SK-N-MC (cell line): ENCODE measurements at places on chromosomes 2 and 18.

- no peak for DNase-seq
These were observed 731.7 kb upstream of the ID2 start for GRCh38 chr2:7950035-7950612.

- no peak for DNase-seq
These were observed 45.6 kb downstream of the RAMP1 start for GRCh38 chr2:237904831-237905599.

DNA sequence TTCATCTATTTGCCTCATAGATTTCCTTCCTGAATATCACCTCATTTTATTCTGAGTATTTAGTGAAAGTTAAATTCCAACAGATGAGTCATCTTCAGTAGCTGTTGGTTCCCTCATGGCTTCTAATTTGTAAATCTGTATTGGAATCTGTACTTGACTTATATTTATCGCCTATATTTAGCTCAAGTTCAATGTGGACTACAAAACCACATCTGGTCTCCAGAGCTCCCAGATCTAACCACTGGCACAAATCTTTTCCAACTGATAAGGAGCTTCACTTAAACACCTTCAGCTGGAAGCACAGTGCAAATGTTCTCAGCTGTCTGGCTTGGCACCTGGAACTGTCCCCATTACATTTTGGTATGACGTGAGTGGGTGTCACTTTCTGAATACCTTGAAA, 82.8 kb upstream of the DSEL start:
- no peak for DNase-seq

- DNase-seq, result peak; percentile 53
These were observed 26.8 kb upstream of the MYO1B start for GRCh38 chr2:191218292-191218898.

GRCh38 chr2:128371248-128371630, 52.6 kb upstream of the HS6ST1 start:
- no peak for DNase-seq

DNA sequence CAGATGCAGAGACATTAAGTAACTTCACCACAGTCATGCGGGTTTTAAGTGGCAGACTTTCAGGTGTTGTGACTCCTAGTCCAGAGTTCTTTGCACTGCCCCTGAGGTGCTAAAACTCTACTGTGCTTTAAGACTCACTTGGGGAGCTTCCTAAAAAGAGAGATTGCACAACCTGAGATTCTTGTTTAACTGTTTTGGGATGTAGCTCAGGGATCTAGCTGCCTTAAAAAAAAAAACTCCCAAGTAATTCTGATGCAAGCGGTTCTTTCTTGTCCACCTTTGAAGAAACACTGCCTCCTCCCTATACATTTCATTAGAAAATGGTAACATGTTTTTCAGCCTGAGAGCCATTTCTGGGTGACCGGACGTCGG, 13.0 kb downstream of the IL37 start:
- no peak for DNase-seq

- no peak for DNase-seq
These were observed 1.2 kb upstream of the CHMP1B start for GRCh38 chr18:11849841-11850634.

GRCh38 chr2:82344670-82345069, 2040.1 kb upstream of the LRRTM1 start:
- no peak for DNase-seq

GRCh38 chr2:233976690-233977294, 59.6 kb downstream of the TRPM8 start:
- peak; percentile 51 for DNase-seq

DNA sequence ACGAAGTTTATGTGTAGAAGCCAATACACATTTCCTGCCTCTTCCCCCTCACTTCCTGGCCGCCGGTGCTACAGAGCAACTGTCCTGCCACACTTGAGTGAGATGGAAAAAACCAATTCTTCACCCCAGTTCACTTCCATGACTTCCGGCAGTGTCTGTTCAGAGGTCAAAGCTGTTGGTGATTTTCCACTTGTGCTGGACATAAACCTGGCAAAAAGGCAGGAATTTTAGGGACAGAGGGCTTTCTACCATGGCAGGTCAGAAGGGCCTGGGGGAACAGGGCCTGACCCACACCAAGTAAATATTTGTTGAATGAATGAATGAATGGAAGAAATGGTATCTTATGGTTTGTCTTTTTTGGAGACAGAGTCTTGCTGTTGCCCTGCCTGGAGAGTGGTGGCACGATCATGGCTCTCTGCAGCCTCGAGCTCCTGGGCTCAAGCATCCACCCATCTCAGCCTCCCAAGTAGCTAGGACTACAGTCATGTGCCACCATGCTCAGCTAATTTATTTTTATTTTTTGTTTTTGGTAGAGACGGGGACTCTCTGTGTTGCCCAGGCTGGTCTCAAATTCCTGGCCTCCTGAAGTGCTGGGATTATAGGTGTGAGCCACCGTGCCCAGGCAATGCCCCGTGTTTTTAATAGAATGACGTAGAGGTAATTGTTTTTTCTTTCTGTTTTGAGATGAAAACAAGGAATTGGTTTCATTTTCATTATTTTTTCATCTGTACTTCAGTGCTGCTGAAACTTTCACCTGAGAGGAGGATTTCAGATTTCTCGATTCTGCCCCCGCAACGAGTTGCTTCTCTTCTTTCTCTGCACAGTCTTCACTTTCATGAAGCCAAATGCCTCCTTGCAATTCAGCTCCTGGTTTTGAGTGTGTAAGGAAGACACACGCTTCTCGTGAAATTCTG, 48.0 kb upstream of the LPIN2 start:
- no peak for DNase-seq

DNA sequence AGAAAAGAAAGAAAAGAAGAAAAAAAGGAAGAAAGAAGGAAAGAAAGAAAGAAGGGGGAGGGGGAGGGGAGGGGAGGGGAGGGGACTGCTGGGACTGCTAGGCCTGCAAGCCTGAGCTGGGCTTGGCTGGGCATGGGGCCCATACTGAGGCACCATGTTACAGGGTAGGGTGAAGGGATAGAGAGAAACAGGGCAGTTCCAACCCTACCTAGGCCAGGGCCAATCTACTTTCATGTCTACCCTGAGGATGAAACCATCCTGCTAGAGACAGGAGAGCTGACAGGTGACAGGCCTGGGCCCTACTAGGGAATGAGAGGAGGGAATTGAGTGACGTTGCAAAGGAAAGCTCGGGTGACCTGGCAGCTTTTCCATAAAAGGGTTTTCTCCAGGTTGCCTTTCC, 41.7 kb downstream of the TEX44 start:
- no peak for DNase-seq

- DNase-seq, result no peak
These were observed 22.2 kb upstream of the SOS1 start for GRCh38 chr2:39142904-39143605.

- DNase-seq, result no peak
These were observed 168.1 kb downstream of the NRXN1 start for GRCh38 chr2:50863856-50864255.

- DNase-seq, result no peak
These were observed 77.0 kb downstream of the NRP2 start for GRCh38 chr2:205759257-205759656.

DNA sequence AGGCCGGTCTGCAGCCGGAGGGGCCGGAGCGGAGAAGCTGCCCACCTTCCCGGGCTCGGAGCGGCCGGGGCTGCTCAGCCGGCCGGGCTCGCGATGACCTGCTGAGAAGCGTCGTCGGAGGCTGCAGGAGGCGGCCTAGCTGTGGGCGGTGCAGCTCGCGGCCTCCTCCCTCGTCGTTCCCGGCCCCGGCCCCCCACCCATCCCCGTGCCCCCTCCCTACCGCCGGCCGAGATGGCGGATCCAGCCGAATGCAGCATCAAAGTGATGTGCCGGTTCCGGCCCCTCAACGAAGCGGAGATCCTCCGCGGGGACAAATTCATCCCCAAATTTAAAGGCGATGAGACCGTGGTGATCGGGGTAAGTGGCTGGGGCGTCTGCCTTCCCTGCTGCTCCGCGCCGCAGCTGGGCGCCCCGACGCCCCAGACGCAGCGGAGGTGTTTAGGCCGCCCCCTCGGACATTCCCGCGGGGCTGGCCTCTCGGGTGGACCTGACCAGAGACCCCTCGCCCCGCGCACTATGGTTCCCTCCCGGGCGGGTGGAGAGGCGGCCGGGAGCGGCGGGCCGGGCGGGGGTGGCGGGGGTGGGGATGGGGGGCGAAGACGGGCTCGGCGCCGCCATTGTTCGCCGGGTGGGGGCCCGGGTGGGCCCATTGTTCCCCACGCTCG, 492 bp downstream of the KIF5C start:
- DNase-seq, result no peak

DNA sequence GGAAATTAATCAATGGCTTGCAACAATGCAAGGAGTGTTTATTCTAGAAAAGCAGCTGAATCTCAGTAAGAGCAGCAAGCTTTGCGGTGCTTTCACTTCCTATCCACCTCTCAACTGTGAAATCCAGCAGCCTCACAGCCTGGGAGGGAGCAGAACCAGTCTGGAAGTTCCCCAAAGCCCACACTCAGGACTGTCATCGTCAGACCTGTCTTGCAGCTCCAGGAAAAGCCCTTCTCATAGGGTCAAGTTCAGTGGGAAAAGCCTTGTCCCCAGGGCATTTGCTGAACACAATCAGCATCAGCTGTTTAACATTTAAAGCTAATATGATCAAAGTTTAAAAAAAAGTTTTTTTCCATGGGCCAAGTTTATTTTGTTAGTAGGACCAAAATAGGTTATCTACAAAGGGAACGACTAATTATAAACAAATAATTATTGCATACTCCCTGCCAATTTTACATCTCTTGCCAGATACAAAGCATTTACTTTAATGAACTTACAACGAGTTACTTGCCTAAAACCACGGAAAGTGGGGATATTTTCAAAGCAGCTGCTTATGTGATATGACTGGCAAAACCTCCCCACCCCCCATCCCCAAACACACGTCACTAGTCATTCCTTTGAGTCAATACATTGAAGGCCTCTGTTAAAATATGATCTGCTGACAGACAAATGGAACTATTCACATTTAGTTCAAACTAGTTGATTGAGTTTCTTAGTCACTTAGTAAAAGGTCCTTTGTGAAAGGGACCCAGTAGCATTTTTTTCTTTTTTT, 36.8 kb downstream of the PARD6G start:
- DNase-seq, result no peak

DNA sequence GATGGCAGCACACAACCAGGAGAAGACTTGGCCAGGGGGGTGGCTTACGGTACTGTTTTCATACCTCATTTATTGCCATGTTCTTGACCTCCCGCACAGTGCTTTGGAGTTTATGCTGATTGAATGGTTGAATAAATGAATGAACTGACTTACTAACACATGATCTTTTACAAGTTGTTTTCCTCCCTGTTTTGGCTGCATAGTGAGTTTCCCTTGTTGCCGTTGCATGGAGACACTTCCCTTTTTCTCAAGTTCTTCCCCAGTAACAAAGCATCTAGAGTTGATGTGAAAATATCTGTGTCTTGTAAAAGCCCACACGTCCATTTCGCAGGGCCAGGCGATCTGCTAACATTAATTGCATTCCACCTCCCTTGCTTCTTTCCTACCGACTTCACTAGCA, 35.7 kb upstream of the RAB1A start:
- no peak for DNase-seq

DNA sequence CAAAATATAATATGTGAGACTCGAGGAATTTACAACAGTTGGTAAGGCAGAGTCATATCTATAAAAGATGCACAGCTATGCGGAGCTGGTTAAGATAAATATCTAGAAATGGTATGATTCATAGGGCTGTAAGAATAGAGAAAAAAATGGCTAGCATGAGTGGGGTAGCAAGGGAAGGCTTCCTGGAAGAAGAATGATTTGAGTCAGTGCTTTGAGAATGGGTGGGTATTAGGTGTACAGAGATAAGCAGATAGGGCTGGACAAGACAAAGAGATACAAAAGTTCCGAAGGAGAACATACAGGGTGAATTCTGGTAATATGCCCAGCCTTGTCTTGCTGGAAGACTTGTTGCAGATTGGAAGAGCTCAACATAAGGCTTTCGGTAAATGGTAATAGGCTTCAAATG, 291.5 kb upstream of the CCDC68 start:
- no peak for DNase-seq

- no peak for DNase-seq
These were observed 553.3 kb upstream of the TNP1 start for GRCh38 chr2:217413193-217413592.

DNA sequence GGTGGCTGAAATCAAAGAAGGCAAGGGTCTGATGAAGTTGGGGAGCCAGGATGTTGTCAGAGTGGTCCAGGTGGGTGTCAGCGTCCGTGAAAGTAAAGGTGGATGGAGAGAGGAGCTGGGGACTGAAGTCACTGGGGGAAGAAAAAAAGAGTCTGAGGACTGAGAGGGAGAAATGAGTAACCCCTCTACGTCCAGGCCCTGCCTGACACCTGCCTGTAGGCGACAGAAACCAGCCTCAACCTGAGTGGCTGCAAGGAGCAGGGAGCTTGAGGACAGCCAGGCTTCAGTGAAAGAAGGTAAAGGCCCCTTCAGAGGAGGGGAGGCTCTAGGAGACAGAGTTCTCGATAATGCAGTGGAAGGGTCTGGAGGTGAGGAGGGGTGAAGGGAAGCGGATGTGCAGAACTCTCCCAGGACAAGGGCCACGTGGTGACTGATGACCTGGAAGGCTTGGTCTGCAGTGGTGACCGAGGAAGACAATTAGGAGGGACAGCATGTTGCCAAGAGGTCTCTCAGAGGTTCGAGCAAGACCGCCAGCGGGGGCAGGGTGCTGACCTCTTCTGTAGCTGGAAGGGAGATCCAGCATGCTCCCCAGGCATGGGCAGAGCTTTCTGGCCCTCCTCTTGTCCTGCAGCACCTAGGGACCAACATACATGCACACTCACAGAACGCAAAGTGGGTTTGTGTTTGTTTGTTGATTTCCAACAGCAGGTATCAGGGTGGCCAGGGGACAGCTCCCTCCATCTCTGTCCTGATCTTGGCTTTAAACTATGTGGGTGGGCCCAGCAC, 86.6 kb upstream of the TMEM247 start:
- no peak for DNase-seq

GRCh38 chr2:75493230-75493629, 67.5 kb downstream of the EVA1A start:
- no peak for DNase-seq

GRCh38 chr2:57973621-57974186, 72.9 kb upstream of the VRK2 start:
- DNase-seq, result no peak

DNA sequence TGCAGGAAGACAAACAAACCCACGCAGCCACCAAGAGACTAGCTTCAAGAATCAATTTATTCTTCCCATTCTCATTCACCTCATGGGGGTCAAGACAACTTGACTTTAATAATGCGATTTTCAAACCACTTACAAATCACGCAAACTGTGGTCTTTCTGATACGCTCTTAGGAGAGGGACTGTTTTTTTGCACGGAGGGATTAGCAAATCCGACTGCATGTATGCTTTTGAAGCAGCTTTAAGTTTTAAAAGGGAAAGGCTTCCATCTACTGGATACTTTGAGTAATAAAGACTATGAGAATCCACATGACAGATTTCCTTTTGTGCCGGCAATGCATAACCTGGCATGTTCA, 322.9 kb upstream of the KCNJ3 start:
- DNase-seq, result peak; percentile 45

- peak; percentile 58 for DNase-seq
These were observed 122.9 kb downstream of the ZNF521 start for GRCh38 chr18:25229081-25229480.

GRCh38 chr2:149894760-149895159, 307.2 kb upstream of the MMADHC start:
- no peak for DNase-seq

GRCh38 chr2:128550389-128550788, 231.7 kb upstream of the HS6ST1 start:
- peak; percentile 3 for DNase-seq

- no peak for DNase-seq
These were observed 136.5 kb downstream of the TXNL1 start for GRCh38 chr18:56501896-56502295.

GRCh38 chr2:200752332-200752731, 59.4 kb upstream of the BZW1 start:
- no peak for DNase-seq

- DNase-seq, result no peak
These were observed 6.5 kb downstream of the NBAS start for GRCh38 chr2:15554525-15555218.
